Mucosa of gallbladder (tissue), 1 donor: ENCODE measurements at places on chromosomes 13 and 19. TPM values are rescaled to one million over a fixed set of nuclear protein-coding genes. Genes with fewer than 3 reads are reported as not detected.

Gene IL4I1
- 0.81 TPM for total RNA-seq

Gene ADPRHL1
- total RNA-seq = 4.7 TPM

Gene ARL11
- 2.8 TPM for total RNA-seq

Gene ZNF90
- total RNA-seq = 3.9 TPM

Gene RNF225
- total RNA-seq = not detected

DNA sequence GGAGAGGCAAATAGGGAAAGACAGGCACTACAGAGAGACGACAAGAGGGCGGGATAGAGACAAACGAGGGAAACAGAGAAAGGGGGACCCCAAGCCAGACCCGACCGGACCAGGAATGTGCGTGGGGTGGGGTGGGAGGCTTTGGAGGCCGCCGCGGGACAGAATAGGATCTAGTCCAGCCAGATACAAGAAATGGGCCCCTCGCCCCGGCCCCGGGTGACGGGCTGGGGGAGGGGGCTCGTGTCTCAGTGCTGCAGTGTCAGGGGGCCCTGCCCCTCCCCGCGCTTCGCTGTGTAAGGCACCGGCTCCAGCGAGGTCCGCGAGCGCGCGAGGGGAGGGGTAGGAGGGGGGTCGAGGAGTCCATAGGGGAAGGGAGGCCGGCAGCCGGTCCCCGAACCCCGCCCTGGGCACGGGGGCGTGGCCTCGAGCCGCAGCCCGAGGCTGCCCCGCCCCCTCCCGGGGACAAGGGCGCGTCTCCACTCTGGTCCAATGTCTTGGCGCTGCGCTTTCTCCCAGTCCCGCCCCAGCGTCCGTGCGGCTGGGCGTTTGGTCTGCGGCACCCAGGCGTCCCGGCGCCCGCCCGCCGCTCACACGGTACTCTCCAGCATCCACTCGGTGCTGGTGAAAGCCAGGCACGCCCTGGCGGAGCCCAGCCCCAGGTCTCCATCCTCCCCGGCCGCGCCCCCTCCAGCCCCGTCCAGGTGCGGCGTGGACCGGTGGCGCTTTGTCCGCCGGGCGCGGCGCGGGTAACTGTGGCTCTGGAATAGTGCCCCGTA lies 11.0 kb downstream of the IFNL1 start:
- peak; percentile 46 for DNase-seq

DNA sequence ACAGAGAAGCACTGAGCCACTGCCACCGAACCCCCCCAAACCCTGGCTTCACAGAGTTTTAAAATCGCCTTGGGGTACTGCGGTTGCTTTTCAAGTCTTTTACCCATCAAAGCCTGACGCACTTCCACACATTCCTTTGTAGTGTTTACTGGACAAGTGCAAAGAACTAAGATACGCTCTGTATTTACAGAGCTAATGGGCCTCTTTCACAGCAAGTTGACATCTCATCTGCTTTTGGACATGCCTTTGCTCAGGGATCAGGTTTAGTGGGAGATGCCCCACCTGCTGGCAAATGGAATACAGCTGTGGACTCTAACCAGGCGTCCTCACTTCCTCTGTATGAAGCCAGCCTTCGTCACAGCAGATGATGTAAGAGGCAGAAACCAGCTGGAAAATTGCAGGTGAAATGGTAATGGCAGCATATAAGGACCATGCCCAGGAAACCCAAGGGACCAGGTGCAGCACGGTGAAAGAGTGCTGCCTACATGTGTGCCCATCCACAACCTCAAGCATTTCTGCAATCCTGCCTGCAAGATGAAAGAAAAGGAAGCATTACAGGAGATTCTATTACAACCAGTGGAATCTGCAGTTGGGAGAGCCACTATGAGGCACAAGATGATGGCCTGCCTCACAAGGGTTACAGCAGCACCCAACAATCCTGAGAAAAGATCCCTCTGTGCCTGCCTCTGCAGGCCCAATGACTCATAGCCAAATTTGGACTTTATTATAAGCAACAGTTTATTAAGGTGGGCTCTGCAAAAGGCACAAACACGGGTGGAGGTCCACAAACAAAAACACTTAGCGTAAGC lies 34.7 kb downstream of the BRD4 start:
- no peak for DNase-seq

DNA sequence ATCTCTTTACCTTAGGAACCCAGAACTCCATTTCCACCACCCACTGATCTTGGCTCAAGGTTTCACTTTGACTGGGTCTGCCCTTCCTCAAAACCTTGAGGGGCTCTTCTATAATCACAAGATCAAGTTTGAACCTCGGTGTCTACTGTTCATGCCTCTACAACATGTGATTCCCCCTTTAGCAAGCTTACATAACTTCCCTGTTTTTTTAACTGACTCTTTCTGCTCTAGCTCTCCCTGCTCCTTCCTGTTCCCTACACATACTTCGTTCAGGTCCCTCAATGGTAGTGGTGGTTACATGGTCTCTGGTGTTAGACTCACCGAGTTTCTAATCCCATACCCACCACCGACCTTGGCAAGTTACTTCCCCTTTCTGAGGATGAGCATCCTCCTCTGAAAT lies 26.7 kb downstream of the CEACAM8 start:
- DNase-seq = no peak

GRCh38 chr13:30395192-30396158 lies 26.8 kb upstream of the UBE2L5 start:
- DNase-seq = peak; percentile 97

DNA sequence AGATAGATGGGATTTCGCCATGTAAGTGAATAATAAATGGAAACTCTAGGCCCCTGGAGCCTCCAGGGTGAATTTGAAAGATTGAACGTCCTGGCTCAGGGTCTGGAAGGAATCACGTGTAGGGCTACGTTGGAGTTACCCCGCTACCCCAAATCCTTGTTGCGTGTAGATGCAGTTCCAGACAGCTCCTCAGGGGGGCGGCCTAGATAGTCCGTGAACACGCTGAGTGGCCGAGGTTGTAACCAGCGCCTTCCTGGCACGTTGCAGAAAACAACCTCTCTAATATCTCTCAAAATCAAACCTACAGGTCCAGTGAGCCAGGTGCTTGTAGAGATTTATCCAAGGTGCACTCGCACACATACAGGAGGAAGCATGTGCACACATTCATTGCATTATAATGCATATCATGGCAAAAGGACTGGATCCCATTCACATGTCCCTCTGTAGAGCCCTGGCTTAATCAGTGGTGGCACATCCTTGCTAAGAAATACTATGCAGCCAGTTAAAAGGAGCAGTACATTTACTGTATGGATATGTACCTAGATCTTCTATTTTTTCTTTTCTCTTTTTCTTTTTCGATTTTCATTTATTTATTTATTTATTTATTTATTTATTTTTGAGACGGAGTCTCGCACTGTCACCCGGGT lies 2.5 kb upstream of the KEAP1 start:
- peak; percentile 79 for DNase-seq

DNA sequence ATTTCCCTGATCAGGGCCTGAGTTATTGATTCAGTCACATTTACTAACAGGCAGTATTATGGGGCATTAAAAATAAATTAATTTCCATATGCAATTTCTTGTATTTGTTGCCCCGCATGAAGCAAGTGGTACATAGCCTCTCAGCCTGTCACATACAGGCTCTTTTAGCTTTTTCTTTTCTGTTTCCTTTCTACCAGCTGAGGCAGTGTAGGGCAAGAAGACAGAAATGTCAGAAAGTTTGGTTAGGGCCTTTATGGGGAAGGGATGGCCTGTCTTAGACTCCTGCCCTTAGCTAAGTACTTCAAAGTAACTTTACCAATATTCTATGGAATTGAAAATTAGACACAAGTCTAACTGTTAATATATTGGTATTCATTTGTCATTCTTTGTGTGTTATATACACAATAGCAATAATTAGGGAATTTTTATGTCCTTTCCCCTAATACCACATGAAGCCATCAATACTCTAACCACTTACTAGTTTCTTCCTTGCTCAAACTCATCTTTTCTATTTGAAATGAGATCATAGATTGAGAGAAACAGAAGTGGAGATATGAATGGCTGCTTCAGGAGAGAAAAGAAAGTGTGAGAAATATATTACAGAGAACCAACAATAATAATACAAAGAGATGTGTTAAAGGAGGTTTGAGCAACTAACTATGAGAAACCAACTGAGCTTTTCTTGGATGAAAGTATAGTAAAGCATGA lies 669.6 kb downstream of the PCDH17 start:
- DNase-seq = no peak

- DNase-seq = no peak
Measured at GRCh38 chr19:50640368-50640767, 687 bp upstream of the SYT3 start.

DNA sequence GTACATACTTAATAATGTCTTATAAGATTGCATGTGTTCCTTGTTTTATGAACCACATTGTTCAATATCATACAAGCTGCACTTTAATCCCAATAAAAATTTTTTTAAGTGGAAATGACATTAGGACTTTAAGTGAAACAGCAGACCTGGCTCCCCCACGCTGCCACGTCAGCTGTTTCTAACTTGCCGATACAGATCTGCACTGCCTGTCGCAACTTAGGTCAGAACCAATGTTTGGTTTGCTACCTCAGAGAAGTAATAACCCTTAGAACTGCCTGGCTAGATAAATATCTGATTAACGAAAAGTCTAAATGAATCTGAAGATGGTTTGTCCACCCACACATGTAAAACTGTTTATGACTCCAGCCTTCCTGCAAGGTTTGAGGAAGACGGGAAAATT lies 327.5 kb upstream of the DACH1 start:
- DNase-seq = no peak

DNA sequence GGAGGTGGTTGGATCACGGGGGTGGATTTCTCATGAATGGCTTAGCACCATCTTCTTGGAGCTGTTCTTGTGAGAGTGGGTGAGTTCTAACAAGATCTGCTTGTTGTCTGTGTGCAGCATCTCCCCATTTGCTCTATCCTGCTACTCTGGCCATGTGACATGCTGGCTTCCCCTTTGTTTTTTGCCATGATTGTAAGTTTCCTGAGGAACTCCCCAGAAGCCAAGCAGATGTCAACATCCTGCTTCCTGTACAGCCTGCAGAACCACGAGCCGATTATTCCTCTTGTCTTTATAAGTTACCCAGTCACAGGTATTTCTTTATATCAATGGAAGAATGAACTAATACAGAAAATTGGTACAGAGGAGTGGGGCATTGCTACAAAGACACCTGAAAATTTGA lies 2.3 kb upstream of the SIGLEC12 start:
- no peak for DNase-seq

DNA sequence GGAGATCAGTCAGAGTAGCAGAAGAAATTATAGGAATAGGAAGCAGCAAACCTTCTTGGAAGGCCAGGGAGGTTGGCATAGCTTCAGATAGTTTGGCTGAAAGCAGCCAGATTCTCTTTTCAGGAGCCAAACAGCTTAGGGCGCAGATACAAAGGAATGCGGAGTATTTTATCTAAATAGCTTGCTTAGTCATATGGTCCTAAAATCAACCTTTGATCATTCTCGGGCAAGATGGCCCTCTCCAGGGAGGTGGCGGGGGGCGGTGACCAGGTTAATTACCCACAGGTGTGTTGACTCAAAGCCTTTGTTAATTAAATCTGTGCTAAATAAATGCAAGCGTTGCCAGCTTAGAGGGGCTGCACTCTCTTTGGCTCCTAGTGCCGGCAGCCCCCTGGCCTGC lies 12.5 kb upstream of the NCR1 start:
- no peak for DNase-seq

GRCh38 chr19:35534803-35535480 lies 1.7 kb downstream of the GAPDHS start:
- no peak for DNase-seq

DNA sequence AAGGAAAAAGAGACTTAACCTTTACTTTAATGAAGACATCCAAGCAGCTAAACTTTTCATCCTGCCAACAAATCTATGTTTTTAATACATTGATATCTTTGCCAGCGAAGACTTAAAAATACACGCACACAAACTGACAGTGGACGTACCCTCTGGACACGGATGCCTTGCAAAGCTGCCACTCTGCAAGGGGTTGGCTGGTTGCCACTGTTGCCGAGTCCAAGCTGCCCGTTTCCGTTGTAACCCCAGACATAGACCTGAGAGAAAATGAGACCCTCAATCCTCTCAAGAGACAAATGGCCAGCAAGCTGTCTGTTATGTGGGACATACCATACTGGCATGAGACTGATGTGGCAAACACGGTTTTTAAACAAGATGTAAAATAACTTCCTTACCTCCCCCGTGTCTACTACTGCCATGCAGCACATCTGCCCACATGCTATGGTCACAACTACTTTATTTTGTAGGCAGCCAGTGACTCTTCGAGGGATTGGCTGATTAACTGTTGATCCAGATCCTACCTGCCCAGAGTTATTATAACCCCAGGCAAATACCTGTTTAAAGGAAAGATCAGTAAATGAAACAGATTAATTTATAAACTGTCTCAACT lies 21.2 kb downstream of the RCBTB2 start:
- no peak for DNase-seq

- no peak for DNase-seq
Measured at GRCh38 chr19:19538785-19539166, 711 bp downstream of the CILP2 start.

GRCh38 chr19:31826325-31826724 lies 477.1 kb upstream of the TSHZ3 start:
- DNase-seq = no peak

DNA sequence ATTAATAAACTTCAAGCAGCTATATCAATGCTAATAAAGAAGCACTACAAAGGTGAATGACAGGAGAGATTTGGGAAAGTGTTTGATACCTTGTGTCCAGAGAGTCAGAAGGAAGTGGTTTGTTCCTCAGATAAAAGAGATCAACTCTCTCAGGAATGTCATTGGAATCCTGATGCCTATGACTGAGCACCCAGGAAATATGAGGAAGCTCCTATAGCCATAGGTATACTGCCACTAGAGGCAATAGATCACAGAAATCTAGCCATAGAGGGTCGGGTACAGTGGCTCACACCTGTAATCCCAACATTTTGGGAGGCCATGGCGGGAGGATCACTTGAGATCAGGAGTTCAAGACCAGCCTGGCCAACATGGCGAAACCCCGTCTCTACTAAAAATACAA lies 612.6 kb downstream of the DACH1 start:
- no peak for DNase-seq

DNA sequence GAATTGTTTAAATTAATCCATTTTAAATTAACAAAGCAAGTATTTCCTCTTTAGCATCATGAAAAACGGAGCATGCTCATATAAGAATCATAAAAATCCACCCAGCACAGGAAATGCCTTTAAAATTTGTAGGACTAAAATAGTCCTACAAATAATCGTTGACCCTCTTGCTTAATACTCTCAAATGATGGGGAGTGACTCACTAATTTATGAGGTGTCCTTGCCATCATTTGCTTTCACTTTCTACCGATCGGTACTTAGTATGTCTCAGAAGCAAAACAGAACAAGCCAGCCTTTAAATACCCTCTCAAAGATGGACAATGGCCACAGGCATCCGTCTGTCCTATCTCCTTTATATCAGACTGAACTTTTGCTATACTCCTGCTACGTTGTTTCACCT lies 97.2 kb downstream of the SUCLA2 start:
- DNase-seq = no peak
